ENCODE measurements at places on chromosomes 12 and 14. TPM values are rescaled to one million over a fixed set of nuclear protein-coding genes. Genes with fewer than 3 reads are reported as not detected.

GRCh38 chr12:122107261-122107660, 28.7 kb downstream of the MLXIP start:
- DNase-seq, result peak; percentile 86

The PTGER2 gene
- 6.2 TPM for total RNA-seq

The MAPK1IP1L gene
- total RNA-seq, result 79.4 TPM

- DNase-seq, result no peak
Measured at GRCh38 chr12:68951652-68952051, 18.7 kb upstream of the CPM start.

GRCh38 chr14:56803816-56804535, 6.3 kb downstream of the OTX2 start:
- DNase-seq, result no peak

- DNase-seq, result no peak
Measured at GRCh38 chr12:109289004-109289403, 20.1 kb downstream of the FOXN4 start.

- DNase-seq, result no peak
Measured at GRCh38 chr14:90508536-90509254, 111.9 kb downstream of the CALM1 start.

The SERPINA10 gene
- not detected for total RNA-seq

DNA sequence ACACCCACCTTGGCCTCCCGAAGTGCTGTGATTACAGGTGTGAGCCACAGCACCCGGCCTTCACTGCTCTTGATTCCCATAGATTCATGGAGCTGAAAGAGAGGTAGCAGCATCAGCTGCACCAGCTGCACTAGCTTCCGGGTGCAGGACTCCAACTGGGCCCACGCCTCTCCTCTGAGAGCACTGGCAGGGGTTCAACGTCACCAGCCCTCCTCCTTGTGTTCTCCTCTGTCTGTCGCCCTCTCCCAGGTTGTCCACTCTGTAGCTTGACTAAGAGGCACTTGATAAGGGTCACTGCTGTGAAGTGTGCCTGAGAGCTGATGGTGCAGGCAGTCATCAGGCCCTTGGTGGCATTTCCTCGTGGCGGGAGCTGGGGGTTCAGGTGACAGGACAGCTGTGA, 28.3 kb downstream of the MLXIP start:
- DNase-seq, result no peak

All from GM23248 (cell line).